DND-41 (cell line): ENCODE measurements at places on chromosomes 12 and 14.

GRCh38 chr14:97564334-97564733, 767.2 kb downstream of the VRK1 start:
- no peak for DNase-seq

DNA sequence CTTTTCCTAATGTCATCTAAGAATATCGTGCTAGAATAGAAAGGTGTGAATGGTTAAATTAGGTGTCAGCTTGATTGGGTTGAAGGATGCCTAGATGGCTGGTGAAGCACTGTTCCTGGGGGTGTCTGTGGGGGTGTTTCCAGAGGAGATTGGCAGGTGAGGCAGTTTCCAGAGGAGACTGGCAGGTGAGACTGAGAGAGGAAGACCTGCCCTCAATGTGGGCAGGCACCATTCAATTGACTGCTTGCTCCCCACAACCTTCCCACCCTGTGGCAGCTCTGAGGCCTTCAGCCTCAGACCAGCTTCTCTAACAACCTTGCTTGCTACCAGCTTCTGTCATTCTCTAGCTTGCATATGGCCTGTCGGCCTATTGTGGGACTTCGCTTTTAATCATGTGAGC, 9.2 kb downstream of the RNASE9 start:
- DNase-seq = no peak

GRCh38 chr14:37403626-37404025, 191.4 kb downstream of the FOXA1 start:
- no peak for DNase-seq

DNA sequence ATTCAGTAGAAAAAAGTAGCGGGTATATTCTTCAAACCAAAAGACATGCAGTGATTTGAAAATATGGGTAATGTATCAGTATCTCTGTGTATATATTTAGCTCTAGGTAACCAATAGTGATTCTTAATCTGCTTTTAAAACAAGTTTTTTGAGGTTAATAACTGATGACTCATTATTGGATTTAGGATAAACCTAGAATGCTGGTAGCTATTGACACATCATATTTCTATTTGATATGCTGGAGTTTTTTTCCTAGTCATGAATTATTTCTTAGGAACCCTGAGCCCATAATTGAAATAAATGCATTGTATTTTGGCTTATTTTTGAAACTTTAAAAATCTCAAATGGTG, 15.5 kb downstream of the ARF6 start:
- no peak for DNase-seq

DNA sequence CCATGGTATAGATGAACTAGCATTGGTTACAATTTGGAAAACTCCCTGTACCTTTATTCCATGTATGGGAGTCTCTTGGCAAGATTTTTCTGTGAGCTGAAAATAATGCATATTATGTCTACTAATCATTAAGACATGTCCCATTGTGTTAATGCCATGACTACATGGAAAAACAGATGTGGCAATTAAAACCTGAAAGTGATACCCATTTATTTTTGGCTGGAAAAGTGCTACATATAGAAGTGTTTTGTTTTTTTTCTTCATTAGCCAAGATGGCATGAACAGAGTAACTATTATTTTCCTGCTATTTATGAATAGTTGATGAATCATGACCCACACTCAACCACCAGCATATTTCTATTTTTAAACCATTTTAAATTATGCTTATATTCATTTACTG, 58.2 kb downstream of the ALG10B start:
- no peak for DNase-seq
